ENCODE measurements at places on chromosomes 16 and 17.

GRCh38 chr16:2152695-2153506 is 2.7 kb upstream of the TRAF7 start:
- DNase-seq: no peak

DNA sequence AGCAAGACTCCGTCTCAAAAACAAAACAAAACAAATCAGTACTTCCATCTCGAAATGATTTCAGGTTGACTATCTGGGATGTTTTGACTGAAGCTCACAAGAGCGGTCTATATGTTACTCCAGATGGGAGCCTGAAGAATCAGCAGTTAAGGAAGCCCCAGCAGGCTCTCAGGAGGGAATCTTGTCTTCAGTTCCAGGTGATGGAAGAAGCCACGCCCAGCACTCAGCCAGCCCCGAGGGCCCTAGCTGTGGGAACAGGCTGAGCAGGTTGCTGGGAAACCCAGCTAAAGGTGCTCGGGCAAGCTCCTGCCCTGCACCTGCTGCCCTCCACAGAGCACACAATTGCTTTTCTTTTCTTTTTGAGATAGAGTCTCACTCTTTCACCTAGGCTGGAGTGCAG is 32.4 kb downstream of the WIPI1 start:
- peak; percentile 36 for DNase-seq

DNA sequence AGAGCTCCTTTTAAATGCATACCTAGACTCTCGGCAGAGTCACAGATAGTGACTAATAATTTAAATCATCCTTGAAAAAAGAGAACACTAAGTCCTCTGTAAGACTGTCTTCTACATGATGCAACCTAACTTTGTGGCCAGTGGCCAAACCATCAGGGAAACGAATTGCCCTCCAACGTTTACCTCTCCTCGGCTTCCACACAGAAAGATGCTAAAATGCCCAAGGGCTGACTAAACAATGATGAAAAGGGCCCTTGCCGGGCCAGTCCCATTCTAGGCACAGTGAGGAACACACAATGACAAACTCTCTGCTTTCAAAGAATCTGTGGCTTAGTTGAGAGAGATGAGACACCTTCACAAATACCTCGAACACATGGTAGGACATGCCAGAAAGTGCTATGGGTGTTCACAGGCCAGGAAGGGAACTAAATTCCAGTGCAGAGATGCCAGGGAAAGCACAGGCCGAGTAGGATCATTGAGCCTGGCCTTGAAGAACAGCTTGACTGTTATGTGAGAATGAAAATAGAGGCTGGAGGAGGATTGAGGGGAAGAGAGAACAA is 35.3 kb upstream of the PITPNM3 start:
- DNase-seq: no peak

GRCh38 chr17:71905376-71906031 is 215.3 kb upstream of the SOX9 start:
- DNase-seq: no peak

- DNase-seq: no peak
Observed at GRCh38 chr16:85458968-85459367, 154.2 kb upstream of the GSE1 start.

DNA sequence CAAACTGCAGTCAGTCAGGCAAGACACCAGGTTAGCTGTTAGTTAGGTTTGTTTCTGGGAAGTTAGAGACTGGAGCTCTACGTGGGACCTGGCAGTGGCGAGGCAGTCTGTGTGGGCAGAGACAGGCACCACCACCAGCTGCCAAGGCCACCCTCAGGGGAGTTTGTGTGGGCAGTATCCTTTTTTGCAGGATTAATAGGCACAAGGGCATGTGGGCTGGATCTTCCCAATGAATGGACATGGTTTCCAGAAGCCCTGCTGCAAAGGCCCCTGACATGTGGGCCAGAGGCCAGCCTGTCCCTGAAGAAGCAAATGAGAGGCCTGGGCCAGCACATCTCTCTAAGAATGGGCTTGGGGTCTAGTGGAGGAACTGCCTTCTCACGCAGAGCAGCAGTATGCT is 19.2 kb upstream of the SREBF1 start:
- DNase-seq: no peak

DNA sequence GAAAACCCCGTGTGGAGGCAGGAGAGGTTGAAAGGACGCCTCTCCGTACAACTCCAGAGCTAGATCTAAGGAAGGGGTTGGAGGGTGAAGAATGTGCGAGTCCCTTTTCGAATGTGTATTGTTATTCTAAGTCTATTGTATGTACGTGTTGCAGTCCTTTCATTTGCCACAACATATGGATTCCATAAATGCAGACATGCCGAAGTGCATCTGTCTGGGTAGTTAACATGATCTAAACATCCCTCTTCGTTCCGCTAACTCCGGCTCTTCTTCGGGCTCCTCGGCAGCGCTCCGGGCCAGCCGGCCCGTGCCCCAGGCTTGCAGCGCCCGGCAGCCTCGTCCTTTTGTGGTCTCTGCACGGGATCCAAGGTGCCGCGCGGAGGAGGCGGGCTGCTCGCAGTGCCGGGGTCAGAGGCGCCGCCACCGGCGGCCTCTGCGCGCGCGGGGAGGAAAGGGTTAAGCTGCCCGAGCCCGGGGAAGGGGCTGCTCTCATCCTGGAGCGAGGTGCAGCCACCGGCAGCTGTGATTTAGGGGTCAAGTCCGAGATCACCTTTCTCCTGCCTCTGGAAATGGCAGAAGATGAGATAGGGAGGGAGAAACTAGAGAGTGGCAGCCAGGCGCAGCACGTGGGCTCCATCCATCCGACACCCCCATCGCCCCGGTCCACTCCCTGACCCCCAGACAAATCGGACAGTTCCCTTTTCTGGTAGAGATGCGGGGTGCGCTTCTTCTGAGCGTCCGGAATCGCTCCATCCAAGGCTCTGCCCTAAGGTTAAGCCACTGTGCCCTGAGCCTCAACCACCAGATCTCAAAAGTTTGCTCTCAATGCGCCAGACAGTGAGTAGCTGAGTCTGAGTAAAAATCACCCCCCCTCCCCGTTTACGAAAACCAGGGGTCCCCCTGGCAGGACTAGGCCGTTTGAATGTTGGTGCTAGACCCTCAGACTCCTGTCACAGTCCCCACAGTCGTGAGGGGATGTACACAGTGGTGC is 15.1 kb upstream of the ZFHX3 start:
- DNase-seq: no peak

DNA sequence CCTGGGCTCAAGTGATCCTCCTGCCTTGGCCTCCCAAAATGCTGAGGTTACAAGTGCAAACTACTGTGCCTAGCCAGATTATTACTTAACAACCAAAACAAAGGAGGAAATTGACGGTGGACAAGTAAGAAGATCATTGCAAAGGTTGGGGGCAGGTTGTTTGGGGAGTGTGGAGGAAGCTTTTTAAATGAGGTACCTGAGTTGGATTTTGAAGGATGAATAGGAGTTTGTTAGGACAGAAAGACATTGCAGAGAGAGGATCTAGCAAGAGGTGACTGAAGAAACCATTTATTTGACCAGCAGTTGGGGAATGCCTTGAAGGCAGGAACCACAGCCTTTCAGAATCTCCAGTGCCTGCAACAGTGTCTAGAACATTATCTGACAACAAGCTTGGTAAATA is 51.3 kb downstream of the ABCC1 start:
- no peak for DNase-seq

- no peak for DNase-seq
Observed at GRCh38 chr17:7459961-7460545, 15.2 kb downstream of the CHRNB1 start.

DNA sequence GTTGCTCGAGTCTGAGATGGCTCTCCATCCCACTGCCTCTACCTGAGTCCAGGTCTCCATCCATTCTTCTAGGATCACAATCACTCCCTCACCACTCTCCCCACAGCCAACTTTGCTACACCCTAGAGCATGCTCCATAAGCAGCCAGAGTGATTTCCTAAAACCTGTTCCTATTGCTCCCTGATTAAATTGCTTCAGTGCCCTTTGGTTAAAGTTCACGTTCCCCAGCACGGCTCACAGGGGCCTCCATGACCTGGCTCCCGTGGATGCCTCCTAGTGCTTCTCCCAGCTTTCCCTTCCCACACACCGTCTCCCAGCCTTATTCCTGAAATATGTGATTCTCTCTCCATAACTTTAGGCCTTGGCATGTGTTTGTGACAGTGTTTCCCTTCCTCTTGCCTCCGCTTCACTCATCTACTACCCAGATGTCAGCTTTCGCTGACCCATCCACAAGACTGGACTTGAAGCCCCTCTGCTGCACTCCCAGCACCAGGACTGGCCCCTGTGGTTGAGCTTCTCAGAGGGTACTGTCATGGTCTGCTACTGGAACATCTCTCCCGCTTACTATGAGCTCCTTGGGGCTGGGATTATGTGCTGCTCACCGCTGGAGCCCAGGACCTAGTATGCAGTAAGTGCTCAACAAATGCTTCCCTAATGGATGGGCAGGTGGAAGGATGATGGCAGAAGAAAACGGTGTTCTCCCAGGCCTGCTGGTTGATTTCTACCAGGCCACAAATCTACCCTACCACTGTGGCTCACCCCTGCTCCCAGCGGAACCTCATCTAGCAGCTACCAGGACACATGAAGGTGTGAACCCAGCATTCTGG is 17.9 kb downstream of the MYO18A start:
- no peak for DNase-seq

DNA sequence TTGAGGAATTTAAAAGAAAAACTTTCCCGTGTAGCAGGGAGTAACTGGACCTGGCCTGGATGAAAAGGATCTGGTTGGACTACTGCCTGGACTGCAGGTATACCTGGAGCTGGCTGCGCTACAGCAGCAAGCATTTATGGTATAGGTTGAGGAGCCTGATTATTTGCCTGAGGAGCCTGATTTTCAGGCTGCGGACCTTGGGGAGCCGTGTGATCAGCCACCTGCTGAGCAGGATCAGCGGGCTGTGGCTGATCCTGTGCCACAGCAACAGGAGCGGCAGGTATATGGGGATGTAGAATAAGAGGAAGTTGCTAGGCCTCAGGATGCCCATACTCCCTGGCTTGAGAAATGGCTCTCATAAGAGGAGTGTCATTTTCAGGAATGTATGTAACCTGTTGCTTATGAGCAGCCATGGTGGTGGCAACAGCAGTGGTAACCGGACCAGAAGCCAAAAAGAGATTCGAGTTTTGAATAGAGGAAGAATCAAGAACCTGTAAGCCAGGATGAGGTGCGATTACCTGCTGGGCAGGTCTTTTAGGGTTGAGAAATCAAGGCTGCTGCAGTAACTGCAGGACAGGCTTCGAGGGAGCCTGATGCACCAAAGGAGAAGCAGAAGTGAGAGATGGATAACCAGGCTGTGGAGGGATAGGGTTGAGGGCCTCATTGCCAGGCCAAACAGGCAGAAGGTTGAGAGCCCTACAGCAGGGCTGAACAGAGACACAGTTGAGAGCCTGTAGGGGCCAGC is 60.9 kb upstream of the ARL4D start:
- DNase-seq: no peak

GRCh38 chr16:88855176-88855575 is 1.6 kb downstream of the GALNS start:
- no peak for DNase-seq

GRCh38 chr16:24537474-24538337 is 1.7 kb upstream of the RBBP6 start:
- no peak for DNase-seq

GRCh38 chr17:64024781-64025731 is 4.6 kb upstream of the ICAM2 start:
- no peak for DNase-seq

DNA sequence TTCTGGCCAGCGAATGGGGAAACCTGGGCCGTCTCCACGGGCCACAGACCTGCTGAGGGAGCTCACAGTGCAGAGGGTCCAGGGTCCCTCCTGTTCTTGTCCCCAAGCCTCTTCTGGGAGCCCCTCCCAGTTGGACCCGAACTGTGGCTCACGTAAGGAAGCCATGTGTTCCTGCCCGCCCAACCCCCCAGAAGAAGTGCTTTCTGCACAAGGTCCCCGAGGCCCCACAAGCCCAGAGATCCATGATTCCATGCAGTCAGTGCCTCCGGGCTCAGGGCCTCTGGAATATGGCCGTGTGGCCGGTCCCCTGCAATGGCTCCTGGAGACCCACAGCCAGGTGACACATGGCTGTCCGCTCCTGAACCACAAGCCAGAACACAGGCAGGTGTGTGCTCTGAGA is 272.4 kb downstream of the C16orf95 start:
- no peak for DNase-seq

DNA sequence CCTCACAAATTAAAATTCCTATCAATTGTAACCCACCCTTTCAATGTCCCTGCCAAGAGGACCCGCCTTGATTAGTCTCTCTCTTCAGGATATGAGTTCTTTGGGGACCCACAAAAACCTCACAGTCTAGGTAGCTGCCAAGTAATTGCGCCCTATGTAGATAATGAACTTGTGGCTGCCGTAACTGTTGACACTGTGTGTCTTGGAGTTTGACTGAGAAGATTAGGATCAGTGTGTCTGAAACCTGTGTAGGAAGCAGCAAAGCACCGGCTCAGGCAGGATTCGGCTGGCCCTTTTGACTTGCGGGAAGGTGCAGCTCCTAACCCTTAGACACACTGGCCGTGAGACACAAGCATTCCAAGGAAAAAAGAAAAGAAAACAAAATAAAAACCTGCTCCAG is 17.8 kb upstream of the SLC6A4 start:
- no peak for DNase-seq

- DNase-seq: no peak
Observed at GRCh38 chr16:88649924-88650748, 717 bp downstream of the CYBA start.

GRCh38 chr16:9231039-9231438 is 139.6 kb downstream of the HAPSTR1 start:
- no peak for DNase-seq

DNA sequence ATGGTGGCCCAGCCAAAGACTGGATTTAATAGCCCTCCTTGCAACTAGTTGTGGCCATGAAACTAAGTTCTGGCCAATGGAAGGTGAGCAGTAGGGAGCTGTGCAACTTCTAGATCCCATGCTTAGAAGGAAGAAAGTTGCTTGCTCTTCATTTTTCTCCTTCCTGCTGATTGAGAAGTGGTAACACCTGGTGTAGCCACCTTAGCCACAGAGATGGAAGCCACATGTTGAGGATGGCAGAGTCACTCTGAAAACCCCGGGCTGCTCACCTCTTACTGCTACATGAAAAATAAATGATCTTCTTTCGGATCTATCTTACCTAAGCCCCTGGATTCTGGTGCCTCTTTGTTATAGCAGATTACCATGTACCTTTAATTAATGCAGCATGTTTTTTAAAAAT is 10.3 kb upstream of the ATP5MC1 start:
- DNase-seq: no peak

- no peak for DNase-seq
Observed at GRCh38 chr16:54030451-54030850, 256.1 kb downstream of the IRX3 start.

DNA sequence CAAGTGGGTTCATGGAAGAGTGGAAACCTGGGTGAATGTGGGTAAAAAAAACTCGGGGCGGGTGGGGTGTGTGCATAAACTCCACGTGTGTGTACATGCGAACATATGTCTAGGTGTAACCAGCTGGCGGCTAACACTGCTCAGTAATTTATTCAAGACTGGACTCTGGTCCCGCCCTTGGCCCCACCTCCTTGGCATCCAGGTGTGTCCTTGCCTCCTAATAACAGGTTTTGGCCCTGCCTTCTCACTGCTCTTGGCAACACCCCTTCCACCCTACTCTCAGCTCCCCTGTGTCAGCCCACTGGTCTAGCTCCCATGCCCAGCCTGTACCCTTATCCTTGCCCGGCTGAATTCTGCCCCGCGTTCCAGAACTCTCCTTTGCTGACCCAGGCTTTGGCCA is 8.3 kb downstream of the FLII start:
- DNase-seq: no peak

All from NCI-H2029 treated with DMSO at 0.1 percent for 48 hours (cell line).